Right lobe of liver (tissue), 6 donors: ENCODE measurements at places on chromosomes 16 and 17. TPM values are rescaled to one million over a fixed set of nuclear protein-coding genes. Genes with fewer than 3 reads are reported as not detected.

DNA sequence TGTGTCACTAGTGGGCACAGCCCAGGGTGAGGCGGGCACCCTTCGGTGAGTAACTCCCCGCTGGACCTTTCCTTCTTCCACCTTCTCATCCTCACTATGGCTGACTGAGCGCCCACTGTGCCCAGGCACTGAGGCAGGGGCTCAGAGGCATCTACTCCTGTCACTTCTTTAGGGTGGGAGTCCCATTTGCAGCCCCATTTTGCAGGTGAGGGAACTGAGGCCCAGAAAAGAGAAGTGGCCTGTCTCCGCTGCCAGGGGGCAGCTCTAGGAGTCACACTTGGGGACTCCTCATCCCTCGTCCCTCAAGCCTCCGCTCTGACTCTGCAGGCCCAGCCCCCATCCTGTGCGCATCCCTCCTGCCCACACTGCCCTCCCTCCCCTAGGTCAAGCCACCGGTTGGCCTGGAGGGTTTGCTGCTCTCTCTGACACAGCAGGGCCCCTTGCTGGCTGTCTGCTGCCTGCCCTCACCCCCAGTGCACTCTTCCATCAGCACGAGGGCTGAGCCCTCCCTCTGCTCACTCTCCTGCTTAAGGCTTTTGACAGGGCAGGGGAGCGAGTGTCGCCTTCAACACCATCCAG is 62.4 kb downstream of the CNGB1 start:
- H3K36me3 ChIP-seq = no peaks in the 10 kb centered on the region
- no peak overlapping the region for H3K4me3 ChIP-seq
- no peak overlapping the region for H3K27ac ChIP-seq
- no peaks in the 10 kb centered on the region for H3K4me1 ChIP-seq
- no peak for DNase-seq
- no peaks in the 10 kb centered on the region for H3K27me3 ChIP-seq

Gene SDK2
- total RNA-seq = 0.31 TPM

DNA sequence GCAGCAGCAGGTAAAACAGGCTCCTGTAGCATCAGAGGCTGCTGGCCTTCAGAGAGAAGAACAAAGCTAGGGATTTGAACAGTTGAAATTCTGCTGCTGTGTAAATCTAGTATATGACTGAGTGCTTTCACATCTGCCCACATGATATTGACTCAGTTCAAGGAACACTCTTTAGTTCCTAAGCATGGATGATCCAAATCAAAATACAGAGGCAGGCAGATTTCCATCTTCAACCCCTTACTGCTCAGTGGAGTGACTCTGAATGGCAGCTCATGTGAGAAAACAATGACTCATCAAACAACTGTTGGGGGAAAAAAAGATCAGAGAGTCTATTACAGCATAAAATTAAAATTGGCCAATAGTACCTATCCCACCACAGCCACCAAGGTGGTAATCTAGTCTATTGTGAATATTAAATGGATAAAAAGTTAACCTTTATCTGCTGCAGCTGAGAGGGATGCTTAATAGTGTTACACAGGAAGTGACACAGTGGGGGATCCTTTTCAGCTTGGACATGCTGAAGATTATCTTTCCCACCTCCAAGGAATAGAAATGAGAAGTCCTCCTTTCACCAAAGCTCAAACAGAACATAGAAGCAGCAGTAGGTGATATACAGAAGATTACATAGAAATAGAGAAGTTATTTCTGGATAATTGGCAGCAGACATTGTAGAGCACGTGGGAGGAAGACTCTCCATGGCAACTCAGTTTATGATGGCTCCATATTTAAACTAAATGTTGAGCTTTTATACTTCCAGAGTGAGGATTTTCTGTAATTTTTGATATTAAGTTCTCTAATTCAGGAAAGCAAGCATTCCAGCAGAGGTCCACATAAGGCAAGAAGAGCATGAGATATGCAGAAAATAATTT is 239.7 kb upstream of the ERCC4 start:
- no peaks in the 10 kb centered on the region for H3K36me3 ChIP-seq
- no peaks in the 10 kb centered on the region for H3K27me3 ChIP-seq
- DNase-seq = no peak
- no peak overlapping the region for H3K4me3 ChIP-seq
- no peak overlapping the region for H3K27ac ChIP-seq
- H3K4me1 ChIP-seq = no peaks in the 10 kb centered on the region

Gene MEIOB
- not detected for total RNA-seq

DNA sequence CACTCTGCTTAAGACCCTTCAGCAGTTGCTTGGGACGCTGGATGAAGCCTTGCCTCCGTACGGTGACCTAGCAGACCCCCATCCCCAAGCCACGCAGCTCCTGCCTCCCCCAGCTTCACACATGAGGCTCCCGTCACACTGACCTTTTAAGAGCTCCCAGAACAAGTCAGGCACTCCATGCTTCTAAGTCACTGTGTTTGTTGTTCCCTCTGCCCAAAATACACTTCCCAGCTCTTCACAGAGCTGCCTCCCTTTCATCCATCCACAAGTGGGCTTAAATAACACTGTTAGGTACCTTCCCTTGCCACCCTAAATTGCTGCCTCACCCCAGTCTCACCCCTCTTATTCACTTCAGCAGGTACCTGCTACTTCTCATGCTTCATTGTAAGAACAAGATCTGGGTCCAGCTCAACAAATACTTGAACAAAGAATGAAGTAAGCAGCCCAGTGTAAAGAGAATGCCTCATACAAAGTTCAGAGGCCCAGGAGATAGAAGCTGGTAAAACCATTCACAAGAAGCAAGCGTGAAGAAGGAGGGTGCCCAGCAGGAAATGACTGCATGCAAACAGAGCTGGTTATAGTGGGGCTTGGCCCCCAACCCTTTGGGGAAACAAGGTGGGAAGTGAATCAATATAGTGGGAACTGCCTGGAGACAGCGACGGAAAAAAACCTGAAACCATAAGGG is 5.8 kb downstream of the ZC3H7A start:
- peaks cover 68% of the 10 kb centered on the region for H3K4me1 ChIP-seq
- H3K27ac ChIP-seq = peak overlapping the region; percentile 47
- H3K36me3 ChIP-seq = no peaks in the 10 kb centered on the region
- no peak for DNase-seq
- H3K27me3 ChIP-seq = no peaks in the 10 kb centered on the region
